Activated CD8-positive, alpha-beta memory T cell treated with anti-CD3 and anti-CD28 coated beads, Interleukin-2, amount 50 U/mL, for 48 hours (primary cell): ENCODE measurements at places on chromosomes 12 and 14.

- no peak for DNase-seq
Measured at GRCh38 chr12:53532021-53532420, 24.7 kb upstream of the NPFF start.

GRCh38 chr14:75864352-75864751 lies 117.4 kb downstream of the TGFB3 start:
- DNase-seq, result no peak

GRCh38 chr14:60622917-60623257 lies 26.4 kb downstream of the SIX1 start:
- DNase-seq, result no peak

DNA sequence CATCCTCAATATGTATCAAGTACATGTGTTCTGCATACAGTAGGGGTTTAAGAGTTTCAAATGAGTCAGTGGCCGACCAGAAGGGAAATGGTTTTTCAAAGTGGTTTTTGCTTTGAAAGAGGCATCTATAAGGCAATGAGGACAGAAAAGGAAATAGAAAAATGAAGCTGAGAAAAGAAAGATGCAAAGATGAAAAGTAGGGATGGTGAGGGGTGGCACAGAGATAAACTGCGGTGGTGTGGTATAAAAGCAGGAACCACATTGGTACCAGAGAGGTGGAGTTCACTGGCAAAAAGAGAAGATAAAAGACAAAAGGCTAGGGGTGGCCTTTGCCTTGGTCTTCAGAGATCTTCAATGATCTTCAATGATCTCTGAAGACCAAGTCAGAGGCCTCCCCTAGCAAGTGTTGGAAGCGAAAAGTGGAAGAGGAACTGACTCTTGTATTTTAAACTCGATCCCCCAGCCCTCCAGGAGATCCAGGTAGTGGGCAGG lies 144.0 kb upstream of the KRR1 start:
- DNase-seq, result no peak

DNA sequence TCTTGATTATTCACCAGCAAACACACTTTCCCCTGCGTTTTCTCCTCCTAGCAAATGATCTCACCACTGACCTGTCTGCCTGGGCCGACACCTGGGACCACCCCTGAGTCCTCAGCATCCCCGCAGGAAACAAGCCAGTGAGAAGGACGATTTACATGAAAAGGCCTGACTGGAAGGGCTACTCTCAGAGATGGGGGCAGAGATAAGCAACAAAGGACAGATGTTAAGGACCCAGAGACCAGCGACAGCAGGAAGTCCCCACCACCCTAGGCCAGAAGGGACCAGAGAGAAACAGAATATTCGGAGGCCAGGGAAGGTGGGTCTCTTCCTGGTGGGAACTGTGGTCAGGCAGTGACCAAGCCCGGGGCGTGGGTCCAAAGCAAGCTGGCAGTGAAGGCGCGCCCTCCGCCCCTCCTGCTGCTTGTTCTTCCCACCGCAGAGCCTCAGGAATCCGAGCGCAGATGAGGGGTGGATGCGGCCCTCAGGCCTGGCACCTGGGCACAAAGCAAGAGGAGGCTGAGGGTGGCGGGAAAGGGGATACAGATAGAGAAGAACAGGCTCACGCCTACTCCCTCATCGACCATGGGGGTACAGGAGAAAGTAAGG lies 55.8 kb downstream of the STX2 start:
- no peak for DNase-seq

GRCh38 chr12:93785249-93786010 lies 108.3 kb downstream of the CRADD start:
- DNase-seq, result peak; percentile 61

- no peak for DNase-seq
Measured at GRCh38 chr14:80464531-80465149, 253.3 kb upstream of the DIO2 start.

DNA sequence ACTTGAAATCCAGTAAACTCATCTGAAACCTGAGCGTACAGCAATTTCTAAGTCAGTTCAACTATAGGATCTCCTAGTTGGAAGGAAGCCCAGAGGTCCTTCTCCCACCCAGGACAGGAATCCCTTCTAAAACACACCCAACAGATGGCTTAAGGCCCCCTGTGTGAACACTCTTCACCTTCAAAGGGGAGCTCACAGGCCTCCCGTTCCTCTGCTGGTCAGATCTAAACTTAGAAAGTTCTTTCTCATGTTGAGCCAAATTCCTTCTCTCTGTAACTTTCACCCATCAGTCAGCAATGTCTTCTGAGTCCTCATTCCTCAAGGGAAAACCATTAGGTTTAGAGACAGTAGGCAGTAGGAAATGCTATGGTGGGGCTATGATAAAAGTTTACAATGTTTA lies 355.2 kb downstream of the PCNX1 start:
- DNase-seq, result no peak

DNA sequence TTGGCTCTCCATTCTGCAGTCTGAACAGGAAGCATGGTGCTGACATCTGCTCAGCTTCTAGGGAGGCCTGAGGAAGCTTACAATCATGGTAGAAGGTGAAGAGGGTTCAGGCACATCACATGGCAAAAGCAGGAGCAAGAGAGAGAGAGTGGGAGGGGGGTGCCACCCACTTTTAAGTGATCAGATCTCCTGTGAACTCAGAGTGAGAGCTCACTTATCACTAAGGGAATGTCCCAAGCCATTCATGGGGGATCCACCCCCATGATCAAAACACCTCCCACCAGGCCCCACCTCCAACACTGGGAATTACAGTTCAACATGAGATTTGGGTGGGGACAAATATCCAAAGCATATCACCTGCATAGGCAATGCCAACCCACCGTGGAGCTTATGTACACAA lies 9.8 kb upstream of the GNG2 start:
- DNase-seq, result no peak

DNA sequence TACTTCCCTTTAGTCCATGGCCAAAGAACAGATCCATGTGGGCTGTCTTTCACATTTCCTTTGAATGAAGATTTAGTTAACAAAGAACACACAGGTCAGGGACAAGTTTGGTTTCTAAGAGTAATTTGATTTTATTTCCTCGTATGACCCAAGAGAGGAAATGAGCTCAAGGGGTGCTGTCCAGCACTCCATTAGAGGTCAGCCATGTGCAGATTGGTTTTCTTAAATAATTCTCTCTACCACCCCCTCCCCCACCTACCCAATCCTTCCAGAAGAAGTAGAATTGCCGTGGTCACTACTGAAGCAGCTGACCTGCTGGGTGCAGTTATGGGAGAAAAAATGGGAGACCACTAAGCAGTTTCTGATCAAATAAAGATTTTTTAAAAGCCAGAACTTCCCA lies 13.9 kb upstream of the OAS1 start:
- DNase-seq, result no peak

DNA sequence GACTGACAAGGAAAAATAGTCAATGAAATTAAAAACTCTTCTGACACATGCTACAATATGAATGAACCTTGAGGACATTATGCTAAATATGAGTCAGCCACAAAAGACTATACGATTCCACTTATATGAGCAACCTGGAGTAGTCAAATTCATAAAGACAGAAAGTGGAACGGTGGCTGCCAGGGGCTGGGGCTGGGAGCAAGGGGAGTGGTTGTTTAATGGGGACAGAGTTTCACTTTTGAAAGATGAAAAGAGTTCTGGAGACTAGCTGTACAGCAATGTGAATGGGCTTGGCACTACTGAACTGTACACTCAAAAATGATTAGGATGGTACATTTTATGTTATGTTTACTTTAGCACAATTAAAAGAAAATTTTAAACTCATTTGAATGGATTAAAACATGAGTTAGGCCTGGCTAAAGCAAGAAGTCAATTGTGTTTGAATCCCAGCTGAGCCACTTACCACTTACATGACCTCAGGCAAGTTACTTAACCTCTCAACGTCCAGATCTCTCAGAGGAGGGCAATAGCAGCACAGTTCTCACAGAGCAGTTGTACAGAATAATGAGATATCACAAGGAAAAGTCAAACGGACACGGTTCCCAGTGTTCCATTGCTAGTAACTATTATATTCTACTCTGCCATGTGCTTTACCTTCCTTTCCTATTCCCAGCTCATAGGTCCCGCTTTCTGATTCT lies 102.5 kb downstream of the SPTSSA start:
- no peak for DNase-seq

DNA sequence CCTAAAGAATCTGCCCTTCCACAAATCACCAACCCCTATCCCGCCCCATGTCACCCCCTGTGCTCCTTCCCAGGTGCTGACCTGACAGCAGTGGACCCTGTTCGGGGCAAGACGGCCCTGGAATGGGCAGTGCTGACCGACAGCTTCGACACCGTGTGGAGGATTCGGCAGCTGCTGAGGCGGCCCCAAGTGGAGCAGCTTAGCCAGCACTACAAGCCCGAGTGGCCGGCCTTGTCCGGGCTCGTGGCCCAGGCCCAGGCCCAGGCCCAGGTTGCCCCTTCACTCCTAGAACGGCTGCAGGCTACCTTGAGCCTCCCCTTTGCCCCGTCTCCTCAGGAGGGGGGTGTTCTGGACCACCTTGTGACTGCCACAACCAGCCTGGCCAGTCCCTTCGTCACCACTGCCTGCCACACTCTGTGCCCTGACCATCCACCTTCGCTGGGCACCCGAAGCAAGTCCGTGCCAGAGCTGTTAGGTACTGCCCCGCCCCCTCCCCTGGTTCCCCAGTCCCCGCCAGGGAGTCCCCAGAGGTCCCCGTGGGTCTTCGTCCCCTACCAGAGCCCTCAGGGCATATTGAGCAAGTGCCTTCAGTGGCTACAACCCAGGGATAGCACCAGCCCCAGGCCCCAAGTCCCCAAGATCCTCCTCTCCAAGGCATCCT lies 2.7 kb downstream of the ANKRD33 start:
- DNase-seq, result no peak
